NCI-H146 (cell line): ENCODE measurements at places on chromosomes 2 and 18.

DNA sequence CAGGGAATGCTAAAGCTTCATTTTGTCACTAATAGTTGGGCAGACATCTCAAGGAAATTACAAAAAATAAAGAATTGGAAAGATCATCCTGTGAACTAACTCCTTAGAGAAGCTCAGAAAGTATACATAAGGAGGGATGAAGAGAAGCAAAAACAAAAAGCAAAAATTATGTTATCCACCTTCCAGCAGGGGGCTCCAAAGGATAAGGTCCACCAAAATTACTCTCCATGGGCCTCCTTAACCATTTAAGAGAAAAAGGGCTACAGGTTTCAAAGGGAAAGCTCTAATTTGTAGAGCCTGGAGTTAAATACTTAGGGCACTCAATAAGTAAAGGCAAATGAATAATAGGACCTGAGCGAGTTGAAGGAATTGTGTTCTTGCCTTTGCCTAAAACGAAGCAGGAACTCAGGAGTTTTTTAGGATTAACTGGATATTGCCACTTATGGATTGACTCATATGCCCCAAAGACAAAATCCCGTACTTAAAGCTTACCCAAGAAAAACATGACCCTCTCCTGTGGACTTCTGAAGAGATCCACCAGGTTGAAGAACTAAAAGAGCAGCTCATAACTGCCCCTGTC, 1167.9 kb downstream of the DSC3 start:
- peak; percentile 47 for DNase-seq

- no peak for DNase-seq
Observed at GRCh38 chr18:43068781-43069180, 46.7 kb downstream of the RIT2 start.

DNA sequence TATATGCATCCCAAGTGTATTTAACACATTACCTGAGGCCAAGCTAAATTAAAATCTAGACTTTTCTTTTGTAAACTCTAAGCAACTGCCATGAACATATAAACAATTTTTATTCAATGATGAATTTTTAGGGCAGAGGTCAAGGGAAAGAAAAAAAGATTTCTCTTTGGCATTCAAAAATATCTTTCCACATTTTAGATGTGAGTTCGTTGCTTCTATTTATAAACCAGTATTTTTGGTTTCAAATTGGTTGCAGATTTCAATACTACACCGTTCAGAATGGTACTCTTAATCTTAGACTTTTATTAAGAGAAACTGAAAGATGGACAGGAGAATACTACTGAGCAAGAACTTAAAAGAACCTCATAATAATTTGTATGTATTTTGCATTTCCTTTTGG, 293.6 kb upstream of the CCDC68 start:
- no peak for DNase-seq

DNA sequence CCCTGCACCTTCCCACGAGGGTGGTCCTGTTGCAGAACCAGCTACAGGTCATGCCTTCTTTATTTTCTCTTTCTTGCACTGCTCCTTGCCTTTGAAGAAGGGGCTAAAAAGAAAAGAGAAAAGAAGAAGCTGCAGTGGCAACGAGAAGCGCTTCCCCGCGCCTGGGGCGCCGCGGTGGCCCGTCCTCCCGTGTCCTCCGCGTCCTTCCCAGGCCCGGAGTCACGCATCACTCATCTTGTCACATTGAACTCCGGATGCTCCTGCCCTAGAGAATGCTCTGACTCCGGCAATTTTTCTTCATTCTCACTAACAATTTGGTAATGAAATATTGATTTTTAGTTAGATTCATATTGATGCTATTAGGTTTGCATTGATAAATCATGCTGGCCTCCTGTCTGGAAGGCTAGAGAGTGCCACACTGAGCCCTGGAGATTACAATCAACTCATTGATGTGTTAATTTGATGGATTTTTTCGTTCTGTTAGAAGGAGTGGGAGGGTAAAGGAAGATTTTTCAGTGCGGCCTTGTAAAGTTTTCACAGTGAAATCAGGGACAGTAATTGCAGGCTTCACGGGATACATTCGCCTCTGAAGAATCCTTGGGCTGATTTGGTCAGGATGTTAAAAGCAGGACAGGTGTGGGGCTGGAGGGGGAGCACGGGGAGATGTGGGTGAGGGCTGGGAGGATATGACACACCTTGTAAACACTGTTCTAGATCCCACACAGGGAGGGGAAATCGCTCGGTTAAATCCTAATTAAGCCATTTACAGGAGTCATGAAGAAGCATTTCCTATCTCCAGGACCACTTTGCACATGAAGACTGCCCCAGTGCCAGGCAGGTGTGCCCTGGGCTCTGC, 349.3 kb downstream of the ZNF516 start:
- DNase-seq, result peak; percentile 33

DNA sequence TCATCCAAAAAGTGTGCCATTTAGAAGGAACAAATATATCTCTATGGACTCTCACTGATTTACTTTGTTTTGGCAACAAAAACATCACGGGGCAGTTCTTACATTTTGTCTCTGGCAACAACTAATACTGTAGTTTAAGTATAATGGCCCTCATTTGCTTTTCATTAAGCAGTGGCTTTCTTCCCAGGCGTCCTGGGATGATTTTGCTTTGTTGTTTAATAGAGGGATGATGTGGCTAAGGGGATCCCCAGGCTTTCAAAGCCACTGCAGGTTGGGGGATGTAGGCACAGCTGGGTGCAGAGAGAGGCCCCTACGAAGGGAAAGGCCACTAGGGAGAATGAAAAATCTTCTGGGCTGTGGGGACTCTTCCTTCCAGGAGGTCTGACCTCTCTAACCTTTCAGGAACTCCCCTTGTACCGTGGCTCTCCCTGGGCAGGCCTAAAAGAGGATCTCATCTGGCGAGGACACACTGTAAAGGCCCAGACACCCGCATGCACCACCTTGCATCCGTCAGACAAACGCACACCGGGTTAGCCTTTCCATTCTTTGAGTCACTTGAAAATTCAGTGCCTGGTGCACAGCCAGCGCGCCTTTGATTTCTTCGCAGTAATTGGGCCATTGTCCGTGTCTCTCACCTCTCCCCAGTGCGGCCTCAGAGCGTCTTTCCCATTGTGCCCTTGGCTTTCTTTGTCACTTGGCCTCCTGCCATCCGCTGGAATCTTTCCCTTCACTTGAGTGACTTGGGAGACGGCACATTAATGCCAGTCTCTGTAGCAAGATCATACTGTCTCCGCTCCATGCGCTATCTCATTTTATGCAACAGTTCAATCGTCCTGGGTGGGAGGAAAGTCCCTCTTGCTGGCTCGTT, 40.3 kb upstream of the AFF3 start:
- DNase-seq, result no peak

DNA sequence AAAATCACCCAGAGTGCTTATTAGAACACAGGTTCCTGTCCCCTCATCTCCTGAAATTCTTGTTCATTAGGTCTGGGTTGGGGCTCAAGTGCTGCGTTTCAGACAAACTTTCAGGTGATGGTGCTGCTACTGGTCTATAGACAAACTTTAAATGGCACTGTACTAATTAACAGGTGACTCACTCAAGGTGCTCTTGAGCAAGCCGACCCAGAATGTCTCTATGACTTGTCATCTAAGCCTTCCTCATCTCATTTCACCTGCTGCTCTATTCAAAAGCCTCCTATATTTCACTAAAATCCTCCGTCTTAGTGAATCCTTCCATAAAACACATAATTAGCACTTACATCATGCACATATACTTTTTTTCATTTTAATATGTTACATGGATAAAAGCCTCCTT, 29.9 kb upstream of the STK39 start:
- DNase-seq, result no peak

GRCh38 chr2:152173831-152174230, 1.7 kb downstream of the STAM2 start:
- no peak for DNase-seq

DNA sequence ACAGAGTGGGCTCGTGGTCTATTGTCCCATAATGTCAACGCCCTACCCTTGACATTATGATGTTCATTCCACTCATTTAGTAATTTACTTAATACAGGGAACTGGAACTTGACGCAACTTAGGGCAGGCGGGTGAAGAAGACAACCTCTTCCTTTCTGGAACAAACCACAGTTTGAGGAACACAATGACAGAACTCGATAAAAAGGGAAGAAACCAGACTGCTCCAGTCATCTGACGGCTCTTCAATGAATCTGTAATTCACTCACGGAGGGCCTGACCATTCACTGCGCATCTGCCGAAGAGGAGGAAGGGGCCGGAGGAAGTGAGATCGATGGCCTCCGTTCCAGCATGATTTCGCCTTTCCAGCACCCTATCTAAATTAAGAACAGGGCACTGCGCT, 83.2 kb downstream of the BCL2 start:
- DNase-seq, result no peak

- no peak for DNase-seq
Observed at GRCh38 chr2:233356546-233357308, 2.4 kb downstream of the DGKD start.

- no peak for DNase-seq
Observed at GRCh38 chr2:170298115-170298514, 120.2 kb downstream of the MYO3B start.

- no peak for DNase-seq
Observed at GRCh38 chr2:36177282-36177681, 178.3 kb upstream of the CRIM1 start.

- no peak for DNase-seq
Observed at GRCh38 chr2:1605102-1606045, 138.9 kb downstream of the PXDN start.

- no peak for DNase-seq
Observed at GRCh38 chr18:79776674-79777073, 21.1 kb upstream of the KCNG2 start.

- no peak for DNase-seq
Observed at GRCh38 chr2:237465515-237466148, 21.4 kb upstream of the MLPH start.

DNA sequence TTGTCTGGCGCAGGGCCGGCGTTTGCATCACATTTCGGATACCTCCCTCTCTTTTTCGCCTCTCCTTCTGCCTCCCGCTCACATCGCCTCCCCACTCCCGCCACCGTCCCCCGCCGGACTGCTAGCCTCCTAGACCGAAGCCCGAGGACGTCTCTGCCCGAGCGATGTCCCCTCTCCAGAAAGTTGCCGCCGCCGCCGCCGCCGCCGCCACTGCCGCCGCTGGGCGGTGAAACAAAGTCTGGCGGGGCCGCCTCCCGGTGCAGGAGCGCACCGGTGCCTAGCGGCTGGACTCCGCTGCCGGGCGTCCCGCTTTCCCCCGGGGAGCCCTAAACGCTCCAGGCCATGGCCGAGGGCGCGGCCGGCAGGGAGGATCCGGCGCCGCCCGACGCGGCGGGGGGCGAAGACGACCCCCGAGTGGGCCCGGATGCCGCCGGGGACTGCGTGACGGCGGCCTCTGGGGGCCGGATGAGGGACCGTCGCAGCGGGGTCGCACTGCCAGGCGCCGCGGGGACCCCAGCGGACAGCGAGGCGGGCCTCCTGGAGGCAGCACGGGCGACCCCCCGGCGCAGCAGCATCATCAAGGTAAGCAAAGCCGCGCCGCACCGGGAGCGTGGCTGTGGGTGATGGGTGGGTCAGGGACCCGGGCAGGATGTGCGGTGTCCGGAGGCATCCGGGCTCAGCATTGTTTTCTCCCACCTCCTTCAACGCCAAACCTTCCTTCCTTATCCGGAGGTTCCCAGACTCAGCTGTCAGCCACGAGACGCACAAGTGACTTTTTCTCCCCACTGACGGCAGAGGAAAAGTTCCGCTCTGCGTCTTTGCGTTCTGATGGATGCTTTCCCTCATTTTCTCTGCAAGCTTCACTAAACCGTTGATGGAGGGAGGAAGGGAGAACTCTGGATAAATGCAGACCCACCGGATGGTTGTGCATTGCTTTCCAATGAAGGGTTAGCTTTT, 643 bp downstream of the PLCL1 start:
- DNase-seq, result no peak

GRCh38 chr2:231935815-231936214, 9.6 kb upstream of the NPPC start:
- no peak for DNase-seq

DNA sequence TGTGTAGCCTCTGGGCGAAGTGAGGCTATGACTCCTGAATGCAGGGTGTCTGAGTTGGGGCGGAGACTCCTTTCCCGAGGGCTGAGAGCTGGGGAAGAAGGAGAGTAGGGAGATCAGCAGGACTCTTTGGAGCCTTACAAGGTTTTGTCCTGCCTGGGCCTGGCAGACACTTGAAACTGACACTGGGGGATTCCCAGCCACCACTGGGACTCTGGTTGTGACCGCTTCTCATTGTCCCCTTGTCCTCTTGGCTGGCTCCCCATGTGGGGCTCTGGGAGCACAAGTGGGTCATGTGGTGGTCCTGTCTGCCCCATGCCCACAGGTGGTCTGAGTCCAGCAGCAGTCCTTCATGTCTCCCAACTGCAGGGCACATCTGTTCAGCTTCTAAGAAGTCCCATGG, 78.2 kb upstream of the MGAT4A start:
- DNase-seq, result no peak

GRCh38 chr2:67642046-67642382, 244.9 kb downstream of the ETAA1 start:
- no peak for DNase-seq

- DNase-seq, result no peak
Observed at GRCh38 chr2:222305516-222306392, 7.0 kb upstream of the PAX3 start.

DNA sequence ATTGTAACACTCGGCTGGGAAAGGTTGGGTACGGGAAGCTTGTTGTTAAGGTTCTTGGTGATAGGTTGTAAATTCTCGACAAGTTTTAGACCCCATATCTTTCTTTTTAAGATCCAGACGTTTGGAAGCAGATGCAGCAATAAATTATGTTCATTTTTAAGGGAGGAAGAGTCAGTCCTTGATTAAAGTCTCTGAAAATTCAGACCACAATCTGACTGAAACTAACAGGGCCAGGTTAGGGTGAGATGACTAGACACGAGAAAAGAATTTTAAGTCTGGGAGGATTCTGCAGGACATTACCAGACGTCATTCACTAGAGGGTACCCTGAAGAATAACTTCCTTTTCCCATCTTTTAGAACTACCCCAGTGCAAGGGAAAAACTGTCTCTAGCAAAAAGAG, 16.1 kb downstream of the WIPF1 start:
- no peak for DNase-seq

GRCh38 chr2:120764991-120765677, 29.5 kb downstream of the GLI2 start:
- DNase-seq, result no peak

- no peak for DNase-seq
Observed at GRCh38 chr2:15651367-15651727, 59.7 kb downstream of the DDX1 start.

DNA sequence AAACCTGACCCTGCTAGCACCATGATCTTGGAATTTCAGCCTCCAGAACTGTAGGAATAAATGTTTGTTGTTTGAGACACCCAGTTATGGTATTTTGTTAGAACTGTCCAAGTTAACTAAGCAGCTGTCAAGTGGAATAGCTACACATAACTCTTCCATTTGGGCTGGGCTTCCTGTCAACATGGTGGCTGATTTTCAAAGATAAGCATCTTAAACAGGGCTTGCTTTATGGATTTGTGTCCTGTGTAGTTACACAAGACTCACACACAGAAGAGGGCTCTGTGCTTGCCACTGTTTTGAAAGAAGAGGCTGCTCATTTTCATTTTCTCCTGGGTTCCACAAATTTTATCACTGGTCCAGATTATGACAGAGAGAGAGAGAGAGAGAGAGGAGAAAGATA, 35.7 kb downstream of the GCG start:
- no peak for DNase-seq
